Neural progenitor cell (in vitro differentiated cells): ENCODE measurements at places on chromosomes 1 and 21.
A peak's percentile ranks its signal among the peaks of the same experiment; 100 is the strongest.

- DNase-seq: peak; percentile 71
These were observed 34.3 kb upstream of the PPP1R15B start for GRCh38 chr1:204445860-204446412.

DNA sequence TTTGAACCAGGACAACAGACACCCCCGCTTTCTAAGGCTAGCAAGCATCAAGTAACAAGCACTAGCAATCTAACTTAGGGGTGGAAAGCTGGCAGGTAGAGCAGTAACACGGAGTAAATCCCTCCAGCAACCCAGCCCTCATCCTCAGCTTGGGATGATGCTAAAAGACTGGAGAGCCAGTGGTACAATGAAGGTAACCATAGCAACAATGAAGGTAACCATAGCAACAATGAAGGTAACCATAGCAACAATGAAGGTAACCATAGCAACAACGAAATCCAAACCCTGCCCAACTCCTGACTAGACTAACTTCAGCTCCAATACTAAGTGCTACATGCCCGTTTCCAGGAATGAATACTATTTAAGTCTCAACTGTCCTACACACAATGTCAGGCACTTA lies 22.2 kb upstream of the EIF4G3 start:
- DNase-seq: no peak

GRCh38 chr1:204130981-204131892 lies 20.6 kb downstream of the ETNK2 start:
- DNase-seq: no peak

GRCh38 chr1:162878000-162878596 lies 17.1 kb upstream of the CCDC190 start:
- DNase-seq: peak; percentile 73

DNA sequence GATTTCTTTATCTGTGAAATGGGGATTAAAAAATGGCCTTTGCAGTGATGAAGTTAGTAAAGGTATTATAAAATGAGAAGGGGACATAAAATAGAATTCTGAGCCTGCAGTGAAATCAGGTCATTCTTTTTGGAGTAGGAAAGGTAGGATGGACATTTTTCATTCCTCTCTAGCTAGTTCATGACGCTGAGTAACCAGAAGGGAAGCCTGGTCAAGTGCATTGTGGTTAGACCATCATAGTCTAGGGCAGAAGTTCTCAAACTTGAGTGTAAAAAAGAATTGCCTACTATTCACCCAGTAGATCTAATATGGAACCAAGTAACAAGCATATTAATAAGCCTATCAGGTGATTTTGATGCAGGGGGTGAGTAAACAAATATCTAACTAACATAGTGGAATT lies 50.8 kb downstream of the TGFB2 start:
- no peak for DNase-seq

DNA sequence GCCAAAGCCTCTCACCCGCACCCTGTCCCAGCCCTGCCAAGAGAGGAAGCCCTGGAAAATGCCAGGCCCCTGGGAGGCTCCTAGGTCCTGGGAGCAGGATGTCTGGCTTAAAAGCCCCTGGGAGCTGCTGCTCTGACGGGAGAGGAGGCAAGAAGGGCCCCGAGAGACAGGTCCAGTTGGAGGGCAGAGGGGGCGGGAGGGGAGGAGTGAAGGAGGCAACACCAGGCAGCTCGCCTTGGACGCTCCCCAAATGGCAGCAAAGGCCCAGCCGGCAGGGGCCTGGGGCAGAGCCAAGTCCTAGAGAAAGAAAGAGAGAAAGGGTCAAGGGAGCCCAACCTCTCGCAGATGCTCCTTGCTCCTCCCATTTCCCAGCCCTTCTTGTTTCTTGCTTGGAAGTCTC lies 6.8 kb downstream of the ETV3L start:
- no peak for DNase-seq

DNA sequence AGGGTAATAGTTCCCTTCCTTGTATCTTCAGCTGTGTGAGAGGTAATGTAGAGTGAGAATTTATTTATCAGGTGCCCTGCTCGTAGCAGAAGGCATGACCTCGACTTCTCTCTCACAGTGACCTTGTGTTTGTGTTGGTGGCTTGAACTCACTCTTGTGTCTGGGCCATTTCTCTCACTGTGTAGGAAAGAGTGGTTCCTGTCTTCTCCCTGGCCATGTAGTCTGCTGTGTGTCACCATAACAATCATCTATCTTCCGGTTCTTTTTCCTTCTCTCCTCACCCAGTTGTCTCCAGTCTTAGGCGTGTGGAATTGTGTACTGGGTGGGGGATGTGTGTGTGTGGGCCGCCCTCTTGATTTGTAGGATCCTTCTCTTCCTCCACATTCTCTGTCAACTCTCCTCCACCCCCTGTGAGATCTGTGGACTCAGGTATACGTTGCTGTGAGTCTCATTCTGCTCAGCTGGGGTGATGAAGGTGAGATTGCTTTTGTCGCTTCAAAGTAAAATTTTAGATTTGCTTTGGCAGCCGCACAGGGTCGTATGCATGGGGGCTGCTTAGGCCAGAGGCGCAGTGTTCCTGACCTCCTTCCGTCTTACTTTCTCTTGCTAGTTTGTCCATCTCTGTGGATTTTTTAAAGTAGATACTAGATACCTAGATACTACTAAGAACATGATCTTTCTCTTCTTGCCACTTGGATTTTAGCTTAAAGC lies 31.6 kb downstream of the MAPKAPK2 start:
- no peak for DNase-seq

- no peak for DNase-seq
These were observed 174.4 kb upstream of the GALNT2 start for GRCh38 chr1:229892515-229893117.

DNA sequence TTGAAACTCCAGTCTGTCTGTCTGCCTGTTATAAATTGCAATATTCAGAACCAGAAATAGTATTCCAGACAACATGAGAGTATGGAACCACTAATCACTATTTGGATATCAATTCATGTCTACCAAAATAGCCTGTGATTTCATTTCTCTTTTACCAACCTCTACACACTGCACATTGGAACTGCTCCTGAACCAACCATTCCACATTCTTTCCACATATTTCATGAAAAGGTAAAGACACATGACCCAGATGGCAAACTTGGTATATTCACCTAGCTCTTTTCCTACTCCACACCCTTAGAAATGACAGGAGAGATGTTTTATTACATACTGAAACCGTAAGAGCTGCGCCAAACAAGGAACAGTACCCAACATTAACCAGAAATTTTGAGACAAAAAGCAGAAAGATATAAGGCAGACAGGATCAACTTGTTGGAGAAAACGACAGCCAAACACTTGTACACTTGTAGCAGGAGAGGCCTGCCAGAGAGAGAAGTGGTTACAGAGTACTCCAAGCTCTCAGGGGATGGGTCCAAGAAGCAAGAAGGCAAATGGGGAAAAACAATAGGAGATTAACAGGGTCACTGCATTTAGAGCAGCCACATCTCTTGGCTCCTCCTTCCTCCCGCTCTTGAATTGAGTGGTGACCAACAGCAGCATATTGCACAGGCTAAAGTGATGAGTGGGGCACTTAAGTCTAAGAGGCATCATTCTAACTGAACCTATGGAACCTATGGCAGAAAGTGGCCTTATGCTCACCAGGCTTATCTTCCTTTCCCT lies 148.7 kb downstream of the SETD4 start:
- peak; percentile 31 for DNase-seq

DNA sequence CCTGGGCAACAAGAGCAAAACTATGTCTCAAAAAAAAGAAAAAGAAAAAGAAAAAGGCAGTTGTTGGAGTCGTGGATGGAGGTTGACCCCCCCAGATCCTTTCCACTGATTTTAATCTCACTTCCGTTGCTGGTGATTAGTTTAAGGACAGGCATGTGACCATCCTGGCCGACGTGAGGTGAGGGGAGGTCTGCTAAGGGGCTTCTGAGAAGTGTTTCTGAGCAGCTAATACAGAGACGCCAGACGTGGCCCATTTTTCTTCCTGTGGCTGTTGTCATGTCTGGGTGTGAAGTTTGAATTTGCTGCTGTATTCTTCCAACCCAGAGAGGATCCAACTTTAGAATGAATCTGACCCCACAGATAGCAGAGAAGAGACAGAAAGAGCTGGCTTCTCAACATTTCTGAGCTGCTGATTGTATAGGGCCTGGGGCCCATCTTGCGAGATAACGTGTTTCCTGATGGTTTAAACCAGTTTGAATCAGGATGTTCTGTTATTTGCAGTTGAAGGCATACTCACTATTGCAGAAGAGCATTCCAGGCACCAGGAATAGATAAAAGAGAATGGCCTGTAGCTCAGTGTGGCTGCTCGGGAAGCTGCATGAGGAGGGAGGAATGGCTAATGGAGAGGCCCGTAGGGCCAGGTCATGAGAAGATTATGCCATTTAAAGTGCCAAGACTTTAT lies 22.8 kb upstream of the SSBP3 start:
- DNase-seq: no peak

DNA sequence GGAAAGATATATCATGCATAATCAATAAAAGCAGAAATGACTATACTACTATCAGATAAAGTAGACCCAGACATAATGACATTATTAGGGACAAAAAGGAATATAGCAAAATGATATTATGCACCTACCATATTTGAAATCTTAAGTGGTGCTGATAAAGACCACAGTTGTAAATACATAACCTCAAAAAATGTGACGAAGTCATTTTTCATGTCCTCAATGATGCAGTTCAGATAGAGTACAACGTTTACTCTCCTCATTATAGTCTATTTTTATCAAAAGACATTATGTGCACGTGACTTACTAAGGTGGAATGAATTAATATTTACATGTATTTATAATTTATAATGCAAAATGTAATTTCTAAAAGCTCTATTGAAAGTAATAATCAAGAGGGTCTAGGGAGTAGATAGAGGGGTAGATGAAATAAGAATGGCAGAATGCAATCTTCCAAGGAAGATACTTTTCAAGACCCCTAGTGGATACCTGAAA lies 61.7 kb upstream of the TNFSF4 start:
- DNase-seq: no peak

DNA sequence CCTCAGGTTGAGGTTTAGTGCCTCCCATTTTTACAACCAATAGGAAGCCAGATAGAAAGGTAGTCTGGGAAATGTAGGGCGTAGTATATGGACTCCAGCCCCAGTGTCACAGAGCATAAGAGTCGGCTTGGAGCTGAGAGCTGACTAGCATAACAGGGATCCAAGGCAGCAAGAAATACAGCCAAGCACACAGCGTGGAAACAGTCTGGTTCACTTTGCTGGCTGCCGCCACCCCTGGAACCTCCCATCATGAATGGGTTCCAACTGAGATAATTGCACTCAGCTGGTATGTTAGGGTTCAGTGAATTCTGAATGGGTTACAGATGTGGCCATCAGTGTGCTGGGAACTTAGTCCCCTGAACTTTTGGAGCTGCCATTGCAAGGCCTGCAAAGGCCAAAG lies 76.7 kb upstream of the GPR88 start:
- DNase-seq: peak; percentile 24

DNA sequence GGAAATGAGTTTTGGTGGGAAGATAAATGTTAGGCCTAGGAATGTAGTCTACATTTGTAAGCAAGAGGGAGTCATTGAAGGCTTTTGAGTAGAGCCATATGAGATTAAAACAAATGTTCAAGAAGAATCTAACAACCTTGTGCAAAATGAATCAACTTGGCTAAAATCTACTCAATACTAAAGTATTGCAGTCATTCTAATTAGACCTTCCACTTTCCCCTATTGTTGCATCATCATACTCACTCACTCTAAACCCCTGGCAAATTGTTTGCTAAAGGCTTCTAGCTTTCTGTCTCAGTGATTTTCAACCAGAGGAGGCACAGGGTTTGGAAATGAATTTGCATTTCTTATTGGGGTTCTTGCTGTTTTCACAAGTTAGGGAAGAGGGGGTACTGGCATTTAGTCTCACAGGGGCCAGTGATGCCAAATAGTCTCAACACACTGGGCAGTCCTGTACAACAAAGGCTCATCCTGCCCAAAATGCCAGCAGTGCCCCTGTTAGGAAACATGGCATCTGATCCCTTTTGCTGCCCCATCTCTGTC lies 85.3 kb downstream of the SEC16B start:
- no peak for DNase-seq

DNA sequence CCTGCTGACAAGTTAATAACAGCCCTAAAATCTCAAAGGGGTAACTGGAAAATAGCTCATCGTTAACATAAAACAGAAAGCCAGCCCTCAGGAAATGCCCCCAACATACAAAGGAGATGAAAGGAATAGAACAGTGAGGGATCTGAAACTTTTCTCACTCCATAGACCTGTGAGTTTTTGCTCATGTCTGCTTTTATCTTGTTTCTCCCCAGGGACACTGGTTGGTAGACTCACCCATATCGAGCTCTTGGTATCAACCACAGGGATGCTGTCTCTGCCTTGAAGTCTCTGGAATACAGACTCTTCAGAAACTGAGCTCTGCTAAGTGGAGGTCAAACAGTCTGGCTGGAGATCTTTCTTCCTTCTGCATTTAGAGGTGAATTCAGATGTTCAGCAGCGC lies 77.4 kb upstream of the CAMK1G start:
- DNase-seq: no peak

DNA sequence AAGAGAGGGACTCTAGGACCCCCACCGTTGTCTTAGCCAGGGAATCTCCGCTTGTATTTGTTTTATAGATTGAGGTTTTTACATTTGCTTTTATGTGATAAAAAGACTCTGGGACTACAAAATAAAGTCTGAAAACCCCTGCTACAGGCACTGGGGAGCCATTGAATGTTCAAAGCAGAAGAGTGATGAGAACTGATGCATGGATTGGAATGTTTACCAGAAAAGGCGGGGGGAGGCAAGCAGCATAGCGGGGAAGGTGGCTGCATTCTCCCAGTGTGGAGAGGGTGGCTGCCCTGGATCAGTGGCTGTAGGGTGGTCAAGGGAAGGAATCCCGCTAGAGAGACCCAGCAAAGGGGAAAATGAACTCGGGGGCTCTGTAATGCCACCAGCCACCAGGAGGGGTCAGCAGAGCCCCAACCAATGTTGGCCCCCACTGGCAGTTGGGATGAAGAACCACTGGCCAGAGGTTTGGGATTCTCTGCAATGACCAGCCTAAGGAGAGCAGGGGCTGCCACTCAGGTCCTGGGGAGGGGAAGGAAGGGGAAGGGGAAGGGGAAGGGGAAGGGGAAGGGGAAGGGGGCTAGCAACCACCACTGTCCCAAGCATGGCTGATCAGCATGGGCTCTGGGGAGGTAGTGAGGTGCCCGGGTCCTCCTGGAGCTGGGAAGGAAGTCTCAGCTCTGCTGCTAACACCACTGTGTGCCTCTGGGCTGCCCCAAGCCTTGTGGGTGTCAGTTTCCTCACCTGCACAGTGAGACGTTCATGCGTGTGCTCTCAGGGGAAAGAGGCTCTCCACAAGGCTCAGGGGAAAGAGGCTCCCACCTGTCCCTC lies 19.2 kb upstream of the PEF1 start:
- DNase-seq: peak; percentile 81

GRCh38 chr1:108897865-108898720 lies 21.3 kb downstream of the GPSM2 start:
- peak; percentile 57 for DNase-seq

GRCh38 chr1:210384625-210385024 lies 55.9 kb downstream of the HHAT start:
- no peak for DNase-seq

DNA sequence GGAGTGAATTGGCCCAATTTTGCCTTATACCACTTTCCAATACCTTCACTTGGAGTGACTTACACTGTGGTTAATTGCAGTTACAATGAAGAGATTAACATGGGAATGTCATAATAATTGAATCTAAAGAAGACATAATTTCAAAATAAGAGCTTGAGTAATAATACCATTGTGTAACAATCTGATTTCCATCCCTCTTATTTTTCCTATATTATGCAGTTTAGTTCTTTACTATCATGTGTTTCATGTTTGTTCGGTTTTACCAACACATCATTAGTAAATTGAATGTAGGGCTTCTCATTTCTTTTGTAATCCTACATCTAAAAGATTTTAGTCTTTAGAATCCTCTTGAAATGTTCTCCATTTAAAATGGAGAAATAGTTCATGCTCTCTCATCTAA lies 19.2 kb upstream of the XPR1 start:
- DNase-seq: no peak

GRCh38 chr21:41678924-41679318 lies 87.9 kb downstream of the RIPK4 start:
- peak; percentile 96 for DNase-seq
